Natural killer cell (primary cell): ENCODE measurements at places on chromosomes 7 and 10. TPM values are rescaled to one million over a fixed set of nuclear protein-coding genes. Genes with fewer than 3 reads are reported as not detected.

- no peak for DNase-seq
Measured at GRCh38 chr7:26580711-26581110, 283.7 kb downstream of the SKAP2 start.

DNA sequence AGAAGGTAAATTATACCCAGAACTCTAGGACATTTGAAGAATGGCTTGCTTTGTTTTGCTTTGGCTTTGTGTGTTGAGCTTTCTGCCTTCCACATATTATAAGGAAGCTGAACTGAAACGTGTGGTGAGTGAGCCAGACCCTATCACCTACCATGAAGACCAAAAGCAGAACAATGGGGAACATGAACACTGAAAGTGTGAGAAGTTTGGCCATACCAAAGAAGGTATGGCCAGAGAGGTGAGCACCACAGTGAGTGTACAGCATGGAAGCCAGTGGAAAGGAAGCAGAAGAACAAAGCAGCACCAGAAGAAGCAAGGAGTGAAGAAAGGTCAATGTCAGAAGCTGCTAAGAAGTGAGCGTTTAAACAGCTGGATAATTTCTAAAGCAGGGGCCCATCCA, 59.7 kb upstream of the CCDC71L start:
- no peak for DNase-seq

- no peak for DNase-seq
Measured at GRCh38 chr10:63699785-63700613, 178.8 kb downstream of the REEP3 start.

The TRIM73 gene
- 21.1 TPM for total RNA-seq

DNA sequence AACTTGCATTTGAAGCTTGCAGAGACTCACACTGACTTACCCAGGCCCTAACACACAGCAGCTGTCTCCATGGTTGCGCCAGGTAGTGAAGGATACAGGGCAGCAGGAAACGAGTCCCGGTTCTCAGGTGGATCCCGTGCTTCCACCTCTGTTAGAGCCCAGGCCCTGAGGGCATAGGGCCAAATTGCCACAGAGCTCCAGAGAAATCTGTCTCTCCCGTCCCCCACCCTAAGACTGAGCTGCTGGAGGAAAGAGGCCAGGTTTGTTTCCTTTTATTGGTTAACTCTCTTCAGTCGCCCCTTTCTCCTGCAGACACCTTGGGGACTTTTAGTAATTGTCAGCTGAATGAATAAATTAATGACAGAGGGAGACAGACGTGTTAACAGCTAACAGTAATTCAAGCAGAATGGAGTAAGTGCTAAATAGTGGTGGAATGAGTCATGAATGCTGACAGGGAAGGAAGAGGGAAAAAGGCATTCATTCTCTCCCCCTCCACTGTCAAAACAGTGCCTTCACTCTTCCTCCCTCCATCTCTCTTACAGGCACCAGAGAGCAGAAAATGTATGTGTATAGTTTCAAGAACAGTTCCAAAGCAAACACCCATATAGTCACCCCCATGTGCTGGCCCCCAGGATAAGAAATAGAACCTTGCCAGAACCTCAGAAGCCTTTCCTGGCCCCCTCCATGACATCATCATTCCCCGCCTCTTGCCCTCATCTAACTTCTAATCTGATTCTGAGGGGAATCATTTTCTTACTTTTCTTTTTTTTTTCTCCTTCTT, 16.8 kb upstream of the DLG5 start:
- DNase-seq, result no peak

The LBX1 gene
- not detected for total RNA-seq
